Cardiac muscle cell (in vitro differentiated cells and primary cell): ENCODE measurements at places on chromosomes 3 and 15.

- DNase-seq = peak; percentile 5
Observed at GRCh38 chr3:119457246-119457645, 6.2 kb downstream of the TMEM39A start.

DNA sequence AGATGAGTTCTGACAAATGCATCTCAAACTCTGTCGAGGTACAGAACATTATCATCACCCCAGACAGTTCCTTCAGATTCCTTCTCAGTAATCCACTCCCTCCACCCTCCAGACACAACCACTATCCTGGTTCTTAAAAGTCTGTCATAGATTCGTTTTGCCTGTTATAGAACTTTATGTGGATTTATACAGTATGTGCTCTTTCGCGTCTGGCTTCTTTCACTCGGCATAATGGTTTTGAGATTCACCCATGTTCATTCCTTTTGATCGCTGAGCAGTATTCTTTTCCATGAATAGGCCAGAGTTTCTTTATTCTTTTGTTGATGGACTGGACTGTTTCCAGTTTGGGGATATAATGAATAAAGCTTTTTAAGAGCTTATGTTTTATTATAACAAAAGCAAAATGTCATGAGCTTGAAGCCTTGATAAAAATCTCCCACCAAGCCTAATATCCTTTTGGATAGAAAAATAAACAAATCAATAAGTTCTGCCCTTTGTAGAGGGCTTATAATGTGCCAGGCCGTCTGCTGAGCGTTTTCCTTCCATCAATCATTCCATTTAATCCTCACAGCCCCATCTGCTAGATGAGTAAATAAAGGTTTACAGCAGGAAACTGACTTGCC is 21.3 kb upstream of the RFTN1 start:
- DNase-seq = no peak

GRCh38 chr3:177611752-177612334 is 414.6 kb upstream of the TBL1XR1 start:
- no peak for DNase-seq

DNA sequence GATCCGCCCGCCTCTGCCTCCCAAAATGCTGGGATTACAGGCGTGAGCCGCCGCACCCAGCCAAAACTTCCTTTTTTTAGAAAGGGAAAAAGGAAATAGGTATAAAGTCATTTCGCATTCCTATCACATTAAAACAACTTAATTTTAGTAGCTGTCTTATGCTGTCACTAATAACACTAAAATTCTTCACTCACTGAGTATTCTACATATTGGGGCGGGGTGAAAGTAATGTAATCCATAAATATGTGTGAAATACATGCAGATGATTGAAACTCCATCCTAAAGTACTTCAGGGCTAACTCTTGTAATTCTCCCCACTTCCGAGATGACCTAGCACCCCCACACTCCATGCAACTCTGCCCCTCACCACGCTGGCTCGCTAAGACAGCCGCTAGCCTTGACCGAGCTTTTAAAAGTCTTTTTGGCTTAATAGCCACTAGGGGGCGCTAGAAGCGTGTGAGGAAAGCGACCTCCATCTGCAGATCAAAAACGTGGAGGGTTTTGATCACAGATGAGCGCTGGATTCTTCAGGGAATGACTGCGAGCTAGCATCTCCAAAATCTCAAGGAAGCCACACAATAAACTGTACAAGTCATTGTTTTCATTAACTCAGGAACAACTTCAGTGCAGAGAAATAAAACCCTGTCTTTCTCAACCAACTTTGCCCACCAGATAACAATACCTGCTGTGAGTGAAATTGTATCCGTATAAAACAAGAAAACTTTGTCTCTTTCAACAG is 129.3 kb upstream of the IGF1R start:
- DNase-seq = peak; percentile 91

GRCh38 chr3:71926262-71926600 is 141.3 kb upstream of the PROK2 start:
- peak; percentile 36 for DNase-seq

GRCh38 chr3:184322731-184323487 is 8.5 kb downstream of the EIF4G1 start:
- no peak for DNase-seq

DNA sequence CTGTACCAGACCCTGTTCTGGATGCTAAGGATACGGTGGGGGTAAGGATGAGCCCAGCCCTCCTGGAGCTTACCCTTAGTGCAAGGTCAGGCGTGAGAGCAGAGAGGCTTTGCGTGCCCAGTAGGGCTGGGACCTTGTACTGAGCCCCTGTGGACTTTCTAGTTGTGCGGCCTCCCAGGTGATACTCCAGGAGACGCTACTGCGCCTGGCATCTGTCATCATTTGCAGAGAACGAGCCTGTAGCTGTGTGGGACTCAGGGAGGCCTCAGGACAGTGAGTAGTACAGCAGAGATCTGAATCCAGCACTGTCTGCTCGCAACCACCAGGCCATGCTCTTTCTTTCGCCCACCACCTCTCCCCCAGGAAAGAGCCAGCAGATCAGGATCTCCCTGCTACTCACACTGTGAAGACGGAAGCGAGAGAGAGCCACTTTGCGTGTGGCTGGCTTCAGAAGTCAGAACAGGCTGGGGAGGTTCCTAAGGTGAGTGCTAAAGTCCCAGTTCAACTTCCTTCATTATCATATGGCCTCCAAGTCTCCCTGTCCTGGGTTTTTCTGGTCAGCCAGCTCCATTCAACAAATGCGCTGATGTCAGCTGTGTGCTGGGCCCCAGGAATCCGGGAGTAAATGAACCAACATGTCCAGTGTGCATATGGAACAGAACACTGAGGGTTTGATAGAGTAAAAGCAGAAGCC is 38.2 kb upstream of the ITGA11 start:
- no peak for DNase-seq

DNA sequence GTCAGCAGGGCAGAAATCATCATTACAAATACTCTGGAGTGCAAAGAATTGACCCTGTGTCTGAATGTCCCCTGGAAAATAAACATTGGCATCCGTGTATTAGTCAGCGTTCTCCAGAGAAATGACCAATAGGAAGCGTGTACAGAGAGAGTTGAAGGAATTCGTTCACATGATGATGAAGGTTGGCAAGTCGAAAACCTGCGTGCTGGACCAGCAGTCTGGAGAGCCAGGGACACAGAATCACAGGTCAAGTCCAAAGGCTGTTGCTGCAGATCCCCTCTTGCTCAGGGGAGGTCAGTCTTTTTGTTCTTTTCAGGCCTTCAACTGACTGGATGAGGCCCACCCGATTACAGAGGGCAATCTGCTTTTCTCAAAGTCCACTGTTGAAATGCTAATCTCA is 16.6 kb downstream of the GP9 start:
- DNase-seq = no peak

- DNase-seq = peak; percentile 26
Observed at GRCh38 chr3:124669470-124669869, 60.8 kb upstream of the UMPS start.

DNA sequence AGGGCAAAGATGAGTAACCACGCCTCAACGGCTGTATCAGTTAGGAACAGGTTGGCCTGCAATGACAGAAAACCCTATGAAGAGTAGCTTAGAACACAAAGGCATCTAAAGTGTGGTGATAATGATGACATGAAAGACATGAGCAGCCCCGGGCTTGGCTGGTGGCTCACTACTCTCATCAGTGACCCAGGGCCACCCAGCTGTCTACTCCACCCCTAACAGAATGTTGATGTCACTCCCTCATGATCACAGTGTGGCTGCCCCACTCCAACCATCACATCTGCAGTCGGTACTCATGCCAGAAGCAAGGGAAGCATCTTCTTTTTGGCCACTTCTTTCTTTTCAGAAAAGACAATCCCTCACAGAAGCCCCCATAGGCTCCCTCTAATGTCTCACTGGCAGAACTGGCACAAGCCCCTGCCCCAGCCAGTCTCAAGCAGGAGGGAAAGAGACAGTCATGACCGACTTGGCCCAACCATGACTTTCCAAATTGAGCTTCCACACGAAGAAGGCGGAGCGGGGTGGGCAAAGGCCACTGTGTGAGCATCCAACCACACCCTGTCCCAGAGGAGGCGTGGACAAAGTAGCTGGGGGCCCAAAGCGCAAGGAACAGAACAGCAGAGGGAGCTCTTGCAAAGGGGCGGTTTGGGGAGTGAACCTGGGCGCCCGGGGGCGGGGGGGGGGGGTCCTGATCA is 72.0 kb upstream of the IQSEC1 start:
- DNase-seq = no peak

- no peak for DNase-seq
Observed at GRCh38 chr15:62142736-62143135, 22.3 kb downstream of the C2CD4B start.

- DNase-seq = peak; percentile 54
Observed at GRCh38 chr3:171459137-171459941, 866 bp downstream of the TNIK start.

DNA sequence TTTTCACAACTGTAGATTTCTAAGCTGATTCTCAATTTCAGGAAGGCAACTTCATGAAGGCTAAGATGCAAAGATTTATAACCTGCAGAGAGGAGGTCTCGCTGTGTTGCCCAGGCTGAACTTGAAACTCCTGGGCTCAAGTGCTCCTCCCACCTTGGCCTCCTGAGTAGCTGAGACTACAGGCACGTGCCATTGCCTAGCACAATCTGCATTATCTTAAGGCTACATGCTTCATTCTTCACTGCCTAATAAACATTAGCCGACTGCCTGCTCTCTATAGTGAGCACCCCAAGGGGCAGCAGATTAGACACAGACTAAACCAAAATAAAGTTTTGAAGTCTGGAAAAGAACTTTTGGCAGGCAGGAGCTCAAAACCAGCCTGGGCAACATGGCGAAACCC is 17.1 kb downstream of the CPEB1 start:
- no peak for DNase-seq

- DNase-seq = no peak
Observed at GRCh38 chr3:65948841-65949573, 89.7 kb downstream of the MAGI1 start.

DNA sequence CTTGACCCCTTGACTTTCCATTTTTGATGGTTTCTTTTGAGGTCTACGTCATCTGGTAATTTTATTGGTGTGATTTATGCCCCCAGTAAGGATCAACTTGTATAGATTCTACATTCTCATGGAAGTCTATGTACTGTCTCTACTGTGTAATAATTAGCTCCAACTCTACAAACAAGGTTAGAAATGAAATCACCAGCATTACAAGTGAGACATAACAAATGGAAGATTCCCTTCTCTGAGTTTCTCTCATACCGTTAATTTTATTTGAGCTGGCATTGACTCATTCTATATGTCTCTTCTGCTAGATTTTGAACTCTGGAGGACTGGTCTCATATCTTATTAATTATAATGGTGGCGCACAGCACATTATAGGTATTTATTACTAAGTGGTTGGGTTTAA is 138.9 kb downstream of the LPP start:
- no peak for DNase-seq

GRCh38 chr3:142574665-142575064 is 3.9 kb downstream of the ATR start:
- no peak for DNase-seq

- peak; percentile 37 for DNase-seq
Observed at GRCh38 chr3:197022405-197023231, 7.0 kb downstream of the MELTF start.

GRCh38 chr15:65421360-65422215 is 1.2 kb downstream of the IGDCC4 start:
- peak; percentile 69 for DNase-seq

- DNase-seq = peak; percentile 64
Observed at GRCh38 chr3:126356373-126357264, 589 bp downstream of the KLF15 start.

DNA sequence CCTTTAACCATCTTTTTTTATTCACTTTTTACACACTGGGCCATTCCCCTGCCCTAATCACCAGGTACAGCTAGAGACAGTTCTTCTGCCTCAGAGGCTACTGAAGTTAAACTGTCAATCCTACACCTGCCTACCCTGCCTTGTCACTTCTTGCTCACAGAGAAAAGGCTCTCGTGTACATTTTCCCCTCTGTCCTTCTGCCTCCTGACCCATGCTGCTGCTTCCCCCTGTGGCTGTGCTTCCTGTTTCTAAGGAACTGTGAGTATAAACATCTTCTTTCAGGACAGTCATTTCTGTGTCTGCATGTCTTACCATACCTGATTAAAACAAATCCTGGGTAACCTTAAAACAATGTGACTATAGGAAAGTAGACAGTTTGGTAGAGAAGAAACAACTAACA is 236.4 kb upstream of the MRPL3 start:
- DNase-seq = no peak

- no peak for DNase-seq
Observed at GRCh38 chr15:100314809-100315400, 26.9 kb downstream of the ADAMTS17 start.

DNA sequence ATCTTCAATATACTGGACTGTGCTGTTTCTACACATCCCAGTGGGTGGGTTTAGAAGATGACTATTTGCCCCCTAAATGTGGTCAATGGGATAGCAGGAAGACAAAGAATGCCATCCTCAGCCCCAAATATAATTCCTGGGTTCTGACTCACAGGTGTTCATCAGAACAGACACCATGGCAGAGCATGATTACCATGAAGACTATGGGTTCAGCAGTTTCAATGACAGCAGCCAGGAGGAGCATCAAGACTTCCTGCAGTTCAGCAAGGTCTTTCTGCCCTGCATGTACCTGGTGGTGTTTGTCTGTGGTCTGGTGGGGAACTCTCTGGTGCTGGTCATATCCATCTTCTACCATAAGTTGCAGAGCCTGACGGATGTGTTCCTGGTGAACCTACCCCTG is 3.0 kb downstream of the CXCR6 start:
- no peak for DNase-seq

GRCh38 chr3:18386274-18386890 is 38.8 kb downstream of the SATB1 start:
- no peak for DNase-seq

DNA sequence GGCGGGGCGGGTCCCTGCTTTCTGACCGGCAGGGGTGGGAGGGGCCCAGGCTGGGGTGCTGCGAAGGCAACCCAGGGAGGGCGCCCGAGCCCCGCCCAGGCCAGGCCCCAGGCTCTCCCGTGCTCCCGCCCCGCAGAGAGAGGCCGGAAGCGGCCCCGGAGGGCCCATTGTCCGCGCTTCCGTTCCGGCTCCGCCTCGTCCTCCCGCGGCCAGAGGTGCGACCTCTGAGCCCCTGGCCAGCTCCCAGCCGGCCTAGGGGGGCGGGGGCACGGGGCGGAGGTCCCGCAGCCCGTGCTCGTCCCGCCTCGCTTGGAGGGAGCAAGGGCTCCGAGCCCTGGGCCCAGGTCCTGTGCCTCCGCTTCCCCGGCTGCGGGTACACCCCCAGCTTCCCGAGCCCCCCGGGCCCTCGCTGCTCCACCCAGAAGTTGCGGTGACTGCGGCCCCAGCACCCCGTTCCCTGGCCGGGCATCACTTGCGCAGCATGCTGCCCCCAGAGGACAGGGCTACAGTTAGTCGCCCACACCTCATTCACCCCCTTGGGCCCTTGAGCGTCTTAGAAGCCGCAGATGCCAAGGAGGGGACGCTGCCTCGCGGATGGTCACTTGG is 20.4 kb upstream of the PLXND1 start:
- DNase-seq = peak; percentile 89

DNA sequence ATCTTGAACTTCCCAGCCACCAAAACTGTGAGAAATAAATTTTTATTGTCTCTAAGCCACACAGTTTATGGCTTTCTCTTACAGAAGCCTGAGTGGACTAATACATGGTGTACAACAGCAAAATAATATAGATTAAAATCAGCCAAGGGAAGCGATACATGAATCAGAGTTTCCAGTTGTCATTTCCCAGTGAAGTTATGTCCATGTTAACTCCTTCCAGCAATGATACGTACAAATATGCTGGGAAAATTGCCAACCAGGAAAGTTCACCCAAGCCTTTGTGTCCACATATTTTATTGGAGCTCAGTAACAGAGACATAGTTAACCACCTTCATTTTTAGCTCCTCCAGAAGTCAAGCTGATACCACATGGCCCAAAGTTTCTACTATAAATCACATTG is 280.9 kb upstream of the KCNMB2 start:
- DNase-seq = peak; percentile 91

- peak; percentile 42 for DNase-seq
Observed at GRCh38 chr3:139421460-139421859, 32.0 kb upstream of the COPB2 start.
